ENCODE measurements at places on chromosomes 3 and 15.

DNA sequence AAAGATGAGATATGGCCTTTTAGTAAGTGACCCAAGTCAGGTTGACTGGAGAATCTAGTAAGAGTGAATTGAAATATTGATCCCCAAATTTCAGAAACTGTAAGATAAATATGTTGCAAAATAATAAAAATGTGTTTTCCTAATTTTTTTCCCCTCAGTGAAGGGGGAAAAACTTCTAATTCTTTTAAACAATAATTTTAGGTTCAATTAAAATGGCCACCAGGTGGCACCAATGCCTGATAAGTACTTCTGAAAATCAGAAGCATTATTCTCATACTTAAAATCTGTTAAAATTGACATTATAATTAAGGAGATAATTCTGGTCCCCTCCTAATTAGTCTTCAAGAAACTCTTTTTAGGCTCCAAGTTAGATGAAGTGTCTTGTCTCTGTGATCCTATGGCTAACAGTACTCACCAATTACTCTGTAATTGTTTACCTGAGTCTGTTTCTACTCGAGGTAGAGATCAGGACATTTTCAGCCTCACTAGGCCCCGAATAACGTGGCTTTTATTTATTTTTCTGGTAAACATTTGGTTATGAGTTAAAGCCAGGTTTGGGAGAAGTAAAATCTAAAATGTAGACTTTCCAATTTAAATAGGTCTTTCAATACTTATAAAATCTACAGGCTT, 52.6 kb downstream of the NMD3 start:
- DNase-seq = no peak

DNA sequence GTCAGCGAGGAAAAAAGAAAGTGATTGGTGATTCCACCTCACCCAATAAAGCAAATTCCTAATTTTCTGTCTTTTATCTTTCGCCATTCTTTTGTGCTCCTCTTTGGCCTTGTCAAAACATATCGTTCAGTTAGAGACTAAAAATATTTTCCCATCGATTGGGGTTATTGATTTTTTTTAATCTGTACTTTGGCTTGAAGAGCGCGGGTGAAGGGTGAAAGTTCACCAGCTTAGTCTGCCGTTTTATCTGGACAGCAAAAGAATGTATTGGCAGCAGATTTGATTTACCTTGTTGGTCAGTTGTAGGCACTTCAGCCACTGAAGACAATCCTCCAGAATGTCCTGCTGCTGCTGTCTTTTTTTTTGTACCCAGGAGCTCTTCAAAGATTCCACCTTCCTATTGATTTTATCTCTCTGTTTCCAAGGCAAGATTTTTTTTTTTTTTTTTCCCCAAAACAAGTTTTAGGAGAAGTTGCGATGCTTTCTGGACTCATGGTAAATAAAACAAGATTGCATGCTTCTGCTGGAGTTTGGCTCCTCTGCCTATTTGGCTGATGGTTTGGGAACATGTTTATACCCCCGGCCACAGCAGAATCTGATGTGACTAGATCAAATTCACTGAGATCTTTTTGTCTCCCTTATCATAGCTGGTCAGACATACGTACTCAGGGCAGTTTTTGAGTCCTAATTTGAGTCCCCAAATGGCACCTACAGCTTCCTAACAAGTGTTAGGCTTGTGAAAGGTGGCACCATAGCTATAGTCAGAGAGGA, 269.3 kb upstream of the ONECUT1 start:
- no peak for DNase-seq

DNA sequence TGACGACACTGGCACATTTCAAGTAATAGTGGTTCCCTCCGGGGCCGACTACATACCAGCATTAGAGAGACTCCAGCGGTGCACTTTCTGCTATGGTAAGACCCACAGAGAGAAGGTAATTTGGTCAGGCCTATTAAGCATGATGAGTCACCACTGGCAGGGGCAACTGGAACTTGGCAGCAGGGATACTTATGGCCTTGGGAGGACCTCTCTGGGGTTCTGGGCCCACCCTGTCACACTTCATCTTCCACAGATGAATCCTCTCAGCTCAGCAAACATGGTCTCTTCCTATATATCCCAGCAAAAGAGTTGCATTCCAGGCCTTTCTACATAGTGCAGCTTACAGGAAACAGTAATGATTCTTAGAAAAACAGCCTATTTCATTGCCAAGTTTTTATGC, 88.0 kb downstream of the PIK3R4 start:
- no peak for DNase-seq

- no peak for DNase-seq
Observed at GRCh38 chr3:197368330-197368729, 69.9 kb upstream of the DLG1 start.

- DNase-seq = no peak
Observed at GRCh38 chr15:75929799-75930565, 26.3 kb downstream of the FBXO22 start.

DNA sequence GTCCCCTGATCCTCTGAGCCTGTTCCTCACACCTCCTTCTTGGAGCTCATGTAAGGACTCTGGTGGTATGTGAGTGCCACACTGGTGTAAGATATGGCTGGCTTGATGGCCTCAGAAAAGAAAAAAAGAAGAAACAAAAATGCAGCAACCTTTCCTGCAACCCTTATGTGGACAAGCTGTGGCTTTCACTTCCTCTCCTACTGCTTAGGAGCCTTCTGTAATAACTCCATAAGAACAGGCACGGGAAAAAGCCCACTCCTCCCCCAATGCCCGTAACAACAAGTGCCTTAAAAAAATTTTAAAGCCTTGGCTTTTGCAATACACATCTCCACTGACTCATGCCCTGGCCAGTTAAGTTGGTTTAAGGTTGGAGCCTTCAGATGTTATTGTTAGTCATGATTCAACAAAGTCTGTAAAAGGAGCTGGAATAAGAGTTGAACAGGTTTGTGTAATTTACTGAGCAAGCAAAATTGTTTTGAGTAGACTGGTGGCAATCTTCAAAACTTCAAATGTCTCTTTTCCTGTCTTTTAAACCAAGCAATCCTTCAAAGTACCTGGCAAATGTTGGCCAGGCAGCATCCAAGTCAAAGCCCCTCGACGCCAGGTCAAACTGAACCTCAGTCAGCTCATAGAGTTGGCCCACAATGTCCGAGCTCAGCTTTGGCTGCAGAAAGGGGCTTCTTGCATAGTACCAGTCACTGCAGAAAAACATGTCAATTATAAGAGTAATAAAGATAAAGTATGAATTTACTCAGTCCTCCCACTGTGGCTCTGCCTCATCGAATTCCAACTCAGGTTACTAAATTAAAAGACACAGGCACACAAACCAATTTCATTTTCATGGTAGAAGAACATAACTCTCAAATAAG, 22.9 kb downstream of the FYCO1 start:
- no peak for DNase-seq

- DNase-seq = no peak
Observed at GRCh38 chr3:184307915-184308314, 6.5 kb upstream of the EIF4G1 start.

DNA sequence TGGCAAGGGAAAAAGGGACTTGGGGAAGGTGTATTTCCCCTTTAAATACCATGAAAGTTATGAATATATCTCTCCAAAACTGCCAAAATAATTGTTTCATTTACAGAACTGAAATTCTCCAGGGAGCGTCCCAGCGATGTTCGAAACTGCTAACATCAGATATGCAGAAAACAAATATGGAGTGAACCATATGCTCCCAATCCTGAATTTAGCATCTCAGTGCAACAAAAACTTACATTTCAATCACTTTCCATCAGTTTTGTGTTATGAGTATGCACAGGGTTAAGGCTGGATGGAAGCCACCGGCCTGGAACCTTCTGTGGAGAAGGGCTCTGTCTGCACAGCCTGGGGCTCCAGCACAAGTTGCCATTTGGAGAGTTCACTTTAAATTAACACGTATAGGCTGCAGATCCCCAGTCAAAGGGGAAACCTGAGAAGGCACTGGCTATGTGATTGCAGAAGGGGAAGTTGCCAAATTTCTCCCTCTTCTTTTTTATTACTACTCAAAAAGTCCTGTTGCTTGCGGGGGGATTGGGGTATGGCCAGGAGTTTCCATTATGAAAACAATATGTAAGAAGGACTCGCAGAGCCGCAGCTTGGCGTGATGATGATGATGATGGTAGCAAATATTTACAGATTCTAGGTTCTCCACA, 56.9 kb upstream of the FOXP1 start:
- DNase-seq = no peak

- no peak for DNase-seq
Observed at GRCh38 chr3:50606596-50606995, 5.0 kb downstream of the CISH start.

DNA sequence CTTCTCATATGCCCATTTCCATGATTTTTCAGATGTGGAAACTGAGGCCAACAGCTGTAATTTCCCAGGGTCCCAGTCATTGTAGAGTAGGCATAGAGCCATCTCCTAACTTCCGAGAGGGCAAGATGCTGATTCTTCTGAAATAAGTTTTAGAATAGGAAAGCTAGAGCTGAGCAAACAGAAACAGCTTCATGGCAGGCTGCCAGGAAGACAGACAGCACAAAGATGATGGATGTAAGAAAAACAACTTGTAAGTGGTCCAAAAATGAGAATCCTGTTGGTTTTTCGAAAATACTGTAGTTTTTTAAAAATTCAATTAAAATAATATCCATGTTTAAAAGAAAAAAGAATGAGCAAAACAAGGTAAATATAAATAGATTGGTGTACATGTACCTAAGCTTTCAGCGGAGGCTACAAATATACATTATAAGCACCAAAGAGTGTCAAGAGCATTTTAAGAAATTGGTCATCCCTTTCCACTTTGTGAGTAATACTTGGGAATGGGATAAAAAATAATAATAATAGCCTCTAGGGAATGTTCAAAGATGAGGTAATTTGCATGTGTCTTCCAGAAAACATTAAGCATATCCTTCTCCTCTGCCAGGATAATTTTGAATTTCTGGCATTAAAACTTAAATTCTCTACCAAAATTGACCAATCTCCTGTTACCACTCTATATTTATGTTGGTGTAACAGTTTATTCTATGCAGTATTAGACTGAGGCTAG, 406.6 kb downstream of the MECOM start:
- no peak for DNase-seq

DNA sequence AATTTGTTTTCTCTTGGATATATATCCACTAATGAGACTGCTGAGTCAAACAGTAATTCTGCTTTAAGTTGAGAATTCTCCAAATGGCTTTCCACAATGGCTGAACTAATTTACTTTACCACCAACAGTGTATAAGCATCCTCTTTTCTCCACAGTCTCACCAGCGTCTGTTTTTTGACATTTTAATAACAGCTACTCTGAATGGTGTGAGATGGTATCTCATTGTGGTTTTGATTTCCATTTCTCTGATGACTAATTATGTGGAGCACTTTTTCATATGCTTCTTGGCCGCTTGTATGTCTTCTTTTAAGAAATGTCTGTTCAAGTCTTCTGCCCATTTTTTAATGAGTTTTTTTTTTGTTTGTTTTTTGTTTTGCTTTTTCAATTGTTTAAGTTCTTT, 206.2 kb downstream of the CTNNB1 start:
- no peak for DNase-seq

GRCh38 chr3:122562923-122563716, 980 bp downstream of the PARP9 start:
- no peak for DNase-seq

DNA sequence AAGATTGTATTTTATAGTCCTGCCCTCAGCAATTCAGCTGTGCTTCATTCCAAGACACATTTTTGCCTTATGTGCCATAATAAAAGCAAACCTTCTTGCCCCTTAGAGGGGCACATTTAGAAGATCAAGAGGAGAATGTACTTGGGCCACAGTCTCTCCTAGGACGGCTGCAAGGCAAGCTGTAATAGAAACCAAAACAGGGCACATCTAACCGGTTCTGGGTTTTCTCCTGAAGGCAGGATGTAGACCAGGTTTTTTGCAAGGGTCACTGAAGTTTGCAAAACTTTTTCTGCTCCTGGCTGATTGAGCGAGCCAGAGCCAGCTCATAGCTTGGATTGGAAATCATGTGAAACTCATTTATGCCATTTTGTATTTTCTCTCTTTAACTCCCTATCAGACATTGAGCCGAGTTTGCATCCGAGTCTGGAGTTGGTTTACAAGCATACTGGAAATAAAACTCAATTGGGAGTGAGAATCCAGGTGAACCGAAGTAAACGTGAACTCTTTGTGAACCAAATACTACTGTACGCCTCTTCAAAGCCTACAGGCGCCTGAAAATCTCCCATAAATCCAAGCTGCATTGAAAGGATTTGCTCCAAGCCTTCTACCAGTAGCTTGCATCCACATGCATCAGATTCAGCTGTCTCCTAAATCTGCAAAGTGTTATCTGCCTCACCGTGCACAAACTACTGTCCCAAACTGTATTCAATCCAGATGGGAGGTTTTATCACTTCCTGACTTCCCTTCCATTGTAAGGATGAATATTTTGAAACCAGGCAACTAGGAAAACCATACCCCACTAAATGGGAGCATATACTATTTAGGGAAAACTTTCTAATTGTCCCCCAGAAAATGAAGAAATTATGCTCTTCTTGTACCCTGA, 60.9 kb upstream of the TSC22D2 start:
- DNase-seq = no peak

GRCh38 chr15:90055182-90055581, 47.1 kb downstream of the IDH2 start:
- no peak for DNase-seq

GRCh38 chr3:96813134-96813819, 1.1 kb upstream of the EPHA6 start:
- DNase-seq = peak; percentile 58

GRCh38 chr15:94041746-94042145, 189.6 kb upstream of the MCTP2 start:
- no peak for DNase-seq

DNA sequence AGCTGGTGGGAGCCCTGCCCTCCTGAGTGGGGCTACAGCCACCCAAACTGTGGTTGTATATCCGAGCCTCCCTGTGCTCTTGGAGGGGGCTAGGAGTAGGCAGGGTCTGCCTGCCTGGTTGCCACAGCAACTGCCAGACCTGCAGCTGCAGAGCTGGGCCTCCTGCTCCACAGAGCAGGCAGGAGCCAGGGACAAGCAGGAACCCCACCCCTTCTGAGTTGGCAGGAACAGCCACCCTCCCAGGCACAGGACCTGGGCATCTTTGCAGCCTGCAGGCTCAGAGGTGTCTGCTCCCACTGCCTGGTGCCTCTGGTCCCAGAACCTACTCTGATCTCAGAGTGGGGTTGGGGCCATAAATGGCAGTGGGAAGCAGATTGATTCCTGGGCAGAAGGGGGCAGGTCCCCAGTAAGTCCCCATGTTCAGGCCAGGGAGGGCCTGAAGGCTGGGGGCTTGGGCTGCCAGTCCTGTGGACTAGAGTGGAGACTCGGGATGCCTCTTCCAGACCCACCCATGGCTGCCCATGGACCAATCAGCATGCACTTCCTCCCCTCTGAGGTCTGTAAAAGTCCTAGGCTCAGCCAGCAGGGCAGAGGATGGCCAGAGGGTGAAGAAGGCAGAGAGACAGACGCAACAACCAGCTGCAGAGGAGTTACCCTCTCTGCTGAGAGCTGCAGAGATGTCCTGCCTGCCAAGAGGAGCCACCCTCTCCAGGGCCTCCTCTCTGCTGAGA, 10.3 kb upstream of the LRRC31 start:
- no peak for DNase-seq

- no peak for DNase-seq
Observed at GRCh38 chr3:143222505-143222904, 102.9 kb downstream of the CHST2 start.

Measured in NCI-H1048 (cell line).